ENCODE measurements at places on chromosomes 13 and 19.

- no peak for DNase-seq
Observed at GRCh38 chr13:77729502-77730221, 32.2 kb downstream of the SLAIN1 start.

DNA sequence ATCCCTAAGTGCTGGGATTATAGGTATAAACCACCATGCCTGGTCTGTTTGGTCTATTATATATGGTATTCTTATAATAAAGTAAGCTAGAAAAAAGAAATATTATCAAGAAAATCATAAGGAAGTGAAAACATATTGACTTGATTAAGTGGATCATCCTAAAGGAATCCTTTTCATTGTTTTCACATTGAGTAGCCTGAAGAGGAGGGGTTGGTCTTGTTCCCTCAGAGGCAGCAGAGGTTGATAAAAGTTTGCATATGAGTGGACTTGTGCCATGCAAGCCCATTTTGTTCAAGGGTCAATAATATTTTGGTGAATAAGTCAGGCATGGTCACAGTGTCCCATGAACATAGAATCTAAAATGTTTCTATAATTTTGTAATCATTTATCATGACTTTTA is 52.7 kb downstream of the ZNF627 start:
- DNase-seq = no peak

DNA sequence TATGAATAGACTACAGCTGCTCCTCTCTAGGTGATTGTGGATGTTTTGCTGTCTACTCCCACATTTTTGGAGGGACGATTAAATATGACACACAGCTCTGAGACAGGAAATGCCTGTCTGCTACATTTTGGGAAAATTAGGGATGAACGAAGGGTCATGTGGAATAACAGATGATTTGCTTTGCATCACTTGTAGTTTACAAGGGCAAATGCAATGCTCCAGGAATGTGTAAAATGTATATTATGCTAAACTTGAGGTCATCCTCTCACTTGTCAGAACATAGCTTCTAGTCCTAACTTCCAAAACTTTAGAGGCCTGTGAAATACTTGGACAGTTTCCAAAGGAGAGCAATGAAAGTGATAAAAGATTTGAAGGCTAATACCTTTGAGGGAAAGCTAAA is 284.2 kb upstream of the DACH1 start:
- no peak for DNase-seq

DNA sequence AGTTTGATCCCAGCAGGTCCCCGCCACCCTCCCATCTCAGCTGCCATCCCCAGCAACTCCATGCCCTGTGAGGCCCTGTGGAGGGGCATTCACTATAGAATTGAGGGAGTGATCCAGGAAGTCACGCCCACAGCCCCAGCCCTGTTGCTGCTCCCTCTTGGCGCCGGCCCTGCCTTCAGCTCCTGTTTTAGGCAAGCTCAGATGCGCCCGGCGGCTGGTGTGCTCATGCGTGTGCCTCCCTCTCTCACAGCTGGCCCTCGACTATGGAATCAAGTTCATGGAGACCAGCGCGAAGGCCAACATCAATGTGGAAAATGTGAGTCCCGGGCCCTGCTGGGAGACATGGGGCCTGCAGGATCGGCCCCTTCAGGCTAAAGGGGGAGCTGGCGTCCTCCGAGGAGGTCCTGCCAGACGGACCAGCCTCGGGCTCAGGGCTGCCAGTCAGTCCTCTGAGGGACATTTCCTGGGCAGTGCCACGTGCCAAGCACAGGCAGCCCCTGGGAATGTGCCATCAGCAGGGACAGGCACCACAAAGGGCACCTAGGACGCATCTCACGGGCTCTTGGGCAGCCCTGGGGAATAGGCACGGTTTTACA is 15.6 kb upstream of the HSH2D start:
- DNase-seq = no peak

Measured in NCI-H1105 (cell line).